Suppressor macrophage (primary cell): ENCODE measurements at places on chromosomes 7 and 10.

DNA sequence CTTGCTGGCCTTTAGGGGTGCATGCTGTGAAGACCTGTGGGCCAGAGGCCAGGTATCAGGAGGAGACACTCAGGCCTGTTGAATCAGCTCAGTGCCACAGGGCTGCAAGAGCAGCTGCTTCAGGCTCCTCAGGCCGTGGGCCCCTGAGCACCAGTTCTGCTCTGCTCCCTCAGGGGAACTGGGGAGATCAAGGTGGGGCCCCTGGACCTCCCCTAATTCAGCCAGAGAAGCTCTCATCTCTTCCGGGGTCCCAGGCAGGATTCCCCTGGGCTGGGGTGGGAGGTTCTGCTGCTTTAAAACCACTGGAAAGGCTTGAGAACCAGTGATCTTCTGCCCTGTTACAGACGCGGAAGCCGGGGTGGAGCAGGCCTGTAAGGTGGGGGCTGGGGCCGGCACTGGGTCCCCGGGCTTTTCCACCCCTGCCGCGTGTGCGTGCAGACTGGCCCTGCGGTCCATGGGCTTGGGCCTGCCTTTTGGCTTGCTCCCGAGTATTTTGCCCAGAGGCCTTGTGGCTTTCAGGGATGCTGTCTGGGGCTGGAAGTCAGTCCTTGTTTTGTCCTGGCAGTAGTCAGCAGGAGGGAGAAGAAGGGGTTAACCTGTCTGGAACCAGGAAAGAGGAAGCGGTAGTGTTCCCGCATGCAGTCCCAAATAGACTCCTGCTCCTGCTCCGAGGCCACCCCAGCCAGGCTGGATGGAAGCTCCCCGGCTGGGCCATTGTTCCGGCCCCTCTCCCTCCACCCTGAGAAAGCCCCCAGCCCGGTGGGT lies 74.3 kb downstream of the LHPP start:
- DNase-seq, result peak; percentile 51

GRCh38 chr7:128827248-128827958 lies 2.8 kb upstream of the FLNC start:
- DNase-seq, result no peak

DNA sequence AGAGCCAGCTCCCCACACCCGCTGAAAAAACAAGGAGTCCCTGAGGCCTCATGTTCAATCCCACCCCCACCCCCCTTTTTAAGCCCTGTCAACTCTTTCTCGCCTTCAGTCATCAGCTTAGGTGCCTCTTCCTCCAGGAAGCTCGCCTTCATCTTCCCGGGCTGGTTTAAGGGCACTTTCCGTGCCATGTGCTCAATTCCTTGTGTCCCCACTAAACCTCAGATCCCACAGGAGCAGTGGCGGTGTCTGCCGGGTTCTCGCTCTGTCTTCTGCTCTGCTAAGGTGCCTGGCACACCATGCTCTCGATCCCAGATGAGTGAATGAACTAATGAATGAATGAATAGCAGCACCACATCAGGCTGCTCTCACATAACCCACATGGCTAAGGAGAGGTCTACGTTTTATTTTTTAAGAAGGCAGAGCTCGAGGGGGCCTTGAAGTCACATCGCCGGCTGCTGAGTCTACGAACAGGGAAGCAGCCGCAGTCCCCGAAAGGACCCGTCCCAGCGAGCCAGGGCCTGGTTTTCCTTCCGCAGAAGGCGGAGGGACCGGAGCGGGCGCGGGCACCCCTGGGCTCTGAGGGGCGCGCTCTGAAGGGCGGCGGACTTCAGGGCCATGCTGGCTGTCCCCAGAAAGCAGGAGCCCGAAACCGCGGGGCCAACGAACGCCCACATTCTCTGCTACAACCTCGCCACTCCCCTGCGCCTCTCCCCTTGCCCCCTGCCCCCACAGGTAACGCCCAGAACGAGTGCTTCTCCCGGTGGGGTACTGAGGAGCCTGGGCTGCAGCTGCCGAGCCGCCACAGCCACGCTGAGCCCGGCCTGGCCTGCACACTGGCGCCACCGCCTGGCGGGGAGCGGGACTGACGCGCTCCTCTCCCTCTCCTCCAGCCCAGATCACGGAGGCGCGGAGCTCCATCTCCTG lies 73.4 kb upstream of the KCNMA1 start:
- DNase-seq, result peak; percentile 83

DNA sequence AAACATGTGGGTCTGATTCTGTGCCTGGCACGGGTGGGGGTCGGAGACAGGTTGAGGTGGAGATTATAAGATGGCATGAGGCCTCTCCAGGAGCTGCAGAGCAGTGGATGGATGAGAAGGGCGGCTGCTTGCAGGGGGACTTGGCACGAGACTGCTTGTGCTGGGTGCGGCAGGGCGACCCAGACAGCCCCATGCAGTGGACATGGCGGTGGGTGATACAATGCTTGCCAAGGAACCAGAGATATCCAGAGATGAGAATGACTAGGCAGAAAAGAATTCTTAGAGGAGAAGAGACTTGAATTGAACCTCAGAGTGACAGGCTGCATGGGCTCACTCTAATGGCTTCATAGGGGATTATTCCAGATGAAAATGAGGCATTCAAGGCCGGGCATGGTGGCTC lies 145.4 kb downstream of the NEURL1 start:
- DNase-seq, result no peak

GRCh38 chr7:38178004-38178694 lies at the start of gene STARD3NL:
Gene STARD3NL (plus strand): TSS chr7:38178245. CDS start chr7:38207505, 29,260 bp downstream.
- peak; percentile 100 for DNase-seq

GRCh38 chr10:71659111-71659634 lies 60.4 kb downstream of the C10orf105 start:
- no peak for DNase-seq

DNA sequence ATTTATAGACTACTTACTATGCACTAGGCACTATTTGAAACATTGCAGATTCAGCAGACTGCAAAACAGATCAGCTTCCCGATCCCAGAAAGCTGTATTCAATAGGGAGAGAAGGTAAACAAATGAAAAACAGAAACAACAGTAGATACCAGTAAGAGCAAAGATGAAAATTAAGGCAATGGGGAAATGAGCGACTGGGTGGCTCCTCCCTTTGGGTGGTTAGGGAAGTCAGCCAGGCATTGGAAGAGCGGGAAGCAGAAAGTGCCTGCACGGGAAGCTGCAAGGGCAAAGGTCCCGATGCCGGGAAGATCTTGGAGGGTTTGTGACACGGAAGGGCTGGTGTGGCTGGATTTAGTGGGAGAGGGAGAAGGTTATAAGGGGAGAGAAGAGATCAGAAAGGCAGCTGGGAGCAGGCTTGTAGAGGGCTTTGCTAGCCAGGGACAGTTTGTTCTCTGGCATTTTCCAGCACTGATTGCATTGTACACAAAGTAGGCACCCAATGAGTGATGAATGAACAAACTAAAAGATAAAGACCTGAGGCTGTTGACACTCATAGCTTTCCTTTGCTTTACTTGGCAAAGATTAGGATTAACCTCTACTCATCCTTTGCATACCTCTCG lies 67.8 kb downstream of the NAMPT start:
- DNase-seq, result no peak

GRCh38 chr10:30750971-30751677 lies 121.6 kb upstream of the LYZL2 start:
- no peak for DNase-seq

DNA sequence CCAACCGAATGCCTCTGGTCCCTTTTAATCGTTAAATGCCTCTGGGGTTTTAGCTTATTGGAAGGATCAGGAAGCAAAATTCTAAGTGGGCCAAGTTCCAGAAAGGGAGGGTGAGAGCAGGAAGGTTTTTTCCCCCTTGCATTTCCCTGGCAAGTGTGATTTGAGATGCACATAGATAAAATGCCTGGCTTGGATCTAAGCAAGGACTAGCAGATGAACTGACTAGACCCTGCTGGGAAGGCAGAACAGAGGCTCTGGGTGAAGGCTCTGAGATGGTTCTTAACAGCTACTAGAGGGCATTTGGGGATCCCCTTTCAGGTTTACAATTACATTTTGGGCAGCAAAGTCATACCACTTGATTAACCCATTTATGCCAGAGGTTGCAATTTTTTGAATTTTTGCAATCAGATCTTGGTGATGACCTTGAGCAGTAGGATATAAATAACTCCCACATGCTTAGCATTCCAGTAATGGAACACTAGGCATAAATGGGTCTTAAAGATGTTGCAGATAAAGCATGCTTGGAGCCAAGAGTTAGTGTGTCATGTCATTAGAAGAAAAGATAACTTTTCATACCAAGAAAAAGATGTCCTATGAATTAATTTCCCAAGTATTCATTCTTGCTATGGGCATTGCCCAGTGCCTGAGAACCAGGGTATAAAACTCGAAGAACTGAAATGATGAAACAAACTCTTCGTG lies 205.9 kb downstream of the SEC23IP start:
- DNase-seq, result no peak

GRCh38 chr10:94627511-94627910 lies 56.0 kb upstream of the CYP2C18 start:
- DNase-seq, result no peak
